Activated effector memory CD4-positive, alpha-beta T cell treated with Interleukin-2 at 50 U/mL for 16 hours (primary cell): ENCODE measurements at places on chromosomes 2 and 18.

- DNase-seq: no peak
Measured at GRCh38 chr2:96254571-96254970, 11.2 kb downstream of the TMEM127 start.

DNA sequence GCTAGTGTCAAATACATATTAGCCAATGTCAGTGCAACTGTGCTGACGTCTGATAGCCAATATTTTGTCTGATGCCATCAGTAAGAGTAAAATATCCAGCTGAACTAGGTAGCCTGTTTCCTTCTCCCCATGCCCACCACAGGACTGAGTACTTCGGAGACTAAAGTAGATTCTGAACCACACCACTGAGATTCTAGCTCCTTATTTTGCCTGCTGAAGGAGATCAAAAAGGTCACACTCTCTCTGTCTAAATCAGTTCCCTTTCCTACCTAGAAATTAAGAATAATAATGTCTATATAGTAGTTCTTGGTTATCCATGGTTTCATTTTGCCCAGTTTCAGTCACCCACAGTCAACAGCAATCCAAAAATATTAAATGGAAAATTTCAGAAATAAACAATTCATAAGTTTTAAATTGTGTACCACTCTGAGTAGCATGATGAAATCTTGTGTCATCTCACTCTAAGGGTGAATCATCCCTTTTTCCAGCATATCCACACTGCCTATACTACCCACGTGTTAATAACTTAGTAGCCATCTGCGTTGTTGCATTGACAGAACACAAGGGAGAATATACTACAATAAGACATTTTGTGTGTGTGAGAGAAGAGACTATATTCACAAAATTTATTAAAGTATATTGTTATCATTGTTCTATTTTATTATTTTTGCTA, 1043.3 kb upstream of the PIK3C3 start:
- no peak for DNase-seq

DNA sequence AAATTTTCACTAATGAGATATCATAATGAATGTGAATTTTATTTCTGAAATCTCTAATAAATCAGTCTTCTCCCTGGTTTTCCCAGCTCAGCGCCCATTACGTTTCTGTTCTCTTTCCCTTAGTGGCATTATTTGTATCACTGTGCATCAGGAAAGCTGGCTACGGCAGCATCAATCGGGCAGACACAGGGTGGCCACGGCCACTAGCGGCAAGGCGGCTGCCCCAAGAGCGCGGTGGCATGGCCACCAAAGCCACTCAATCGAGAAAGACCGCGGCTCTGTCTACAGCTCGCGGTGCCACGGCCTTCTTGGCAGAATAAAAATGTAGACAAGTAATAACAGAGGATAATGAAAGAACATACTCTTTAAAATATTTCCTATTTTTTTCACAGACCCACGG, 168.0 kb downstream of the RPIA start:
- DNase-seq: no peak

DNA sequence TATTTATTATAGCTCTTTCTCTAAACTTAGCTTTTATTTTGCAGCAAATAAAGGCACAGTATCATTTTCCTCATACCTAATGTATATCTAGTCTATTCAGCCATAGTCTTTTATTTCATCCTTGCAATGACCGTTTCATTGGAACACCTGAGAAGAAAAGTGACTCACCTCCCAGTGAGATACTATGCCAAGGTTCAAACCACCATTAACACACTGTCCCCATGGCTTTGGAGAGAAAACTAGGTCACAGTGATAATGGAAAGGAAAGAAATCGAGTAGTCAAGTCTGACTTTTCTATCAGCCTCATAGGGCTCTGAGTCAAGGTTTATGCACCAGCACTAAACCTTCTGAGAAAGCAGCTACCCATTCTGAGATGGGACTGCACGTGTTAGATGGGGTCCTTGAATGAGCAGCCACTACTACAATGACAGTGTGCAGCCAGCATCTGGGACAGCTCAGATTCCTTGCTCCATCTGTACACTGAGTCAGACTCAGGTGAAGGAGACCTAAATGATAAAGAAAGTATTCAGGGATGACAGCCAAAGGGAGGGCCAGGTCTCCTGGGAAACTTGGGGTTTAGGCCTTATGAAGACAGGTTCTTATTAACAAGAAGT, 971.1 kb upstream of the ACVR2A start:
- DNase-seq: no peak

DNA sequence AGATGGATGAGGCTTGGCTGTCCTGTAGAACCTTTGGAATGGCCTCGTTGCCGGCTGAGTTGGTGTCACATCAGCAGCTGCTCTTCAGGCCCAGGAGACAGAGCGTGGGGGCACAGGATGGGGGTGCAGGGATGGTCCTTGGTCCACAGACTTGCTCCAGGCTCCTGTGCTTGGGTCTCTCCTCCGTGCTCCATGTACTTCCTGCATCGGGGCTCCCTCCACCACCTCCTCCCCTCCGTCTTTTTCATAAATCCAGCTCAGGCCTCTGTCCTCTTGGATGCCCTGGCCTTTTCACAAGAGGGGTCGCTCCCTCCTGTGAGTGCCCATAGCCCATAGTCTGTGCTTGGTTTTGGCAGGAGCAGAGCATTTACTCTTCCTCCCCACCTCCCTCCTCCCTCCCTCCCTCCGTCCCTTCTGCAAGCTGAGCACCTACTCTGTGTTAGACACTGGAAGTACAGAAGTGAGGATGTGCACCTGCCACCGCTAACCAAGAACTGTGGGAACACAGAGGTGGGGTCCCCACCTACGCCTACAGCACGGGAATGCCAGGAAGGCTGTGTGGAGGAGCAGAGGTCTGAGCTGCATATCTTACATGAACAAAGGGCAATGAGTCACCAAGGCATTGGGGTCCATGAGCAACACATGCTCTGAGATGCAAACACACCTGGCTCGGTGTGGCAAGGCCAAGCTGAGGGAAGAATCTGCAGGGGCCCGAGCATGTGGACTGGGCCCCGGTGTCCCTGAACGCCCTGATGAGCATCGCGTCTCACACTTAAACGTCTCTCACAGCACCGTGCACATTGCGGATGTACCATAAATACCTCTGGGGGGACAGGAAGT, 458.7 kb upstream of the HS6ST1 start:
- no peak for DNase-seq

DNA sequence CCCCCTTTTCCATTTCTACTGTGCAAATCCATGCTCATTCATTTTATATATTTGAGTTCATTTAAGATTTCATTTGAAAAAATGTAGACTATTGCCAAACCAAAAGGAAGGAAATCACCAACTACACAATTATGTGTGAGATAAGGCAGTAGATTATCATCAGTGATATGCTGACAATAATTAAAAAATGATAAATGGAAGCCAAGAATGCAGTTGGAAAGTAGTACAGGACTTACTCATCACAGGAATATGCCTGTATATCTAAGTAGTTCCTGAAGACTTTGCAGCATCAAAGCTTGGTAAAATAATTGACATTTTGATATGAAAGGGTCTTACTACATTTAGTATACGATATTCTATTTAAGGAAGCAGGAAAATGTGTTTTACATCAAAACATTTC, 166.1 kb upstream of the OTX1 start:
- DNase-seq: no peak
